Adrenal gland (tissue), 19 donors: ENCODE measurements at places on chromosomes 7 and 10.

DNA sequence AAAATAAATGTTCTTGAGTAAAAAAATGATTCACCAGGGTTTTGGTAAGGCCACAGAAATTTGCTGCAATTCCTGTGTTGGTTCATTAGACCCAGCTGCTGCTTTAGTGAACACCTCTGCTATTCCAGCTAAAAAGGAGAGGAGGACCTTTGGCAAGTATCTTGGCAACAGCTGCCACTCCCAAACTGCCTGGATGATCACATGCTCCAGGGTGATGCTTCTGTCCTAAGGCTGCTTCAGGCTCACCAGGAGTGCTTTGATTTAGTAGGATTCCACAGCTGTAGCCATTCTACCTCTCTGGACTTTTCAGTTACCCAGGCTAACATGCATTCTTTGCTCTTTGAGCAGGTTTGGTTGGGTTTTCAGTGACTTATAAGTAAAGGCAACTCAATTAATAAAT is 82.6 kb upstream of the NPVF start:
- H3K27ac ChIP-seq: no peak overlapping the region
- no peak for DNase-seq
- H3K36me3 ChIP-seq: no peaks in the 10 kb centered on the region
- peaks cover 10% of the 10 kb centered on the region for H3K4me1 ChIP-seq

DNA sequence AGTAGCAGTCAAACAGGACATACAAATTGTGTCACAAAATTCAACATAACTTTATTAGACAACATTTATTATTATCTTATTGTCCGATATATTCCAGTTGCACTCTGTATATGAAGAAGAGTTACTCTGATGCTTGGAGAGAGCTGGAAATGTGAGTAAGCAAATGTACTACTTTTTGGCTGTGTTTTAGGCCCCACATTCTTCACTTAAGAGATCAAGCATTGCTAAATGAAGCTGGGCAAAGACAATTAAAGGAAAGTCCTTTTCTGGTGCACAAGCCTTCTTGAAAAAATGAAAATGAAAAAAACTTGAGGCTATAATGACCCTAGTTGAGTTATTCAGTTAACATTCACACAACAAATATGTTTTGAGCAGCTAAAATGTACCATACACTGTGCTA is 26.1 kb downstream of the MYPN start:
- H3K27me3 ChIP-seq: no peaks in the 10 kb centered on the region
- no peak overlapping the region for H3K4me3 ChIP-seq
- no peak for DNase-seq

- no peak overlapping the region for H3K4me3 ChIP-seq
- no peak overlapping the region for H3K27ac ChIP-seq
- no peak for DNase-seq
- H3K36me3 ChIP-seq: no peaks in the 10 kb centered on the region
- peaks cover 4% of the 10 kb centered on the region for H3K4me1 ChIP-seq
Observed at GRCh38 chr7:51700593-51701215, 384.1 kb upstream of the COBL start.

DNA sequence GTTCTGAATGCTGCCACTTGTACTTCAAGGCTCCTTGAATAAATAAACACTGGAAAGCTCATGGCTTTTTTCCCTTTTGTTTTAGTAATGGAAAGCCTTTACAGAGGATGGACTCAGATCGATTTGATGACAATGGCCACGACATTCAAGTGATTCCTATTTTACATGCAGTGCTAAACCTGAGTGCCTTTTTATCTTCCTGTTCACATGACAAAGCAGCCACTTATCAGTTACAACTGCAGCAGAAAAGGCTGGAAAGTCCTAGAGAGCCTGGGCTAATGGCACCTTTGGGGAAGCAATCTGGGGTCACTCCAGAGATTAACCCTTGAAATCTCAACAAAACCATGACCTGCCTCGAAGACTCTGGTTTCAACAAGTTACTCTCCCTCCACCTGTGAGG is 249.0 kb upstream of the AUTS2 start:
- H3K4me1 ChIP-seq: no peaks in the 10 kb centered on the region
- no peak overlapping the region for H3K27ac ChIP-seq
- no peak overlapping the region for H3K4me3 ChIP-seq

DNA sequence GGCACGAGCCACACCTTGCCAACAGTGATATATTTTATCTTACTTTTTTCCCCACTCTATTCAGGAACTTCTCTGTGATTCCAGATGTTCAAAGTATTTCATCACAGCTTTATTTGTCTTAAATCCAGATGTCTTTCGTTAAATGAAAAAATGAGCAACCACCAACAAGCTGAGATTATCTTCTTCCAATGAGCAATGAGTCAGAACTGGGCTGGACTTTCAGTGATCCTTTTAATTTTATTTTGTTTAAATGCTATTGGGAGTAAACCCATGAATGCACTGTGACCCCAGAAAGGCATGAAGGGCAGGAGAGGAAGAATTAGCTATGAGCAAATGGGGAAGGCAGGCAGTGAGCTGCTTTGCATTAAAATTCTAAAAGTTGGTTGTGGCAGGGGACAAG is 77.6 kb upstream of the IMMP2L start:
- no peak for DNase-seq
- H3K36me3 ChIP-seq: no peaks in the 10 kb centered on the region
- H3K27ac ChIP-seq: no peak overlapping the region
- no peaks in the 10 kb centered on the region for H3K4me1 ChIP-seq
- H3K27me3 ChIP-seq: no peaks in the 10 kb centered on the region

DNA sequence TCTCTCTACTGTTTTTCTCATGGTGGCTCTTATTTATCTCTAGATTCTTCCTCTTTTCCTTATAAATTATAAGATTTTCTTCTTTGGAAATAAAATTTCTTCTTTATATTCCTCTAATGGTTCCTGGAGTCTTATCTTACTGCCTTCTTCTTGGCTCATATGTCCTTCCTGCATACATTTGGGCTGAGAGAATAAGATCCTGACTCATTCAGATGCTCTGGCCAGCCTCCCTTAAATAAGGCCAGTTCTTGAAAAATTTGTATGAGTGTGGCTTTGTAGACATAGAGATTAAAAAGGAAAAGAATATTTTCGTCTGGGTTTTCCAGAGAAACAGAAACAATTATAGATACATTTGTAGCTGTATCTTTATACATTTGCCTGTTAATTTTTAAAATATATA is 411.3 kb downstream of the KIF20B start:
- H3K27ac ChIP-seq: no peak overlapping the region
- H3K36me3 ChIP-seq: no peaks in the 10 kb centered on the region
- H3K4me1 ChIP-seq: no peaks in the 10 kb centered on the region
- no peaks in the 10 kb centered on the region for H3K27me3 ChIP-seq
- no peak for DNase-seq

DNA sequence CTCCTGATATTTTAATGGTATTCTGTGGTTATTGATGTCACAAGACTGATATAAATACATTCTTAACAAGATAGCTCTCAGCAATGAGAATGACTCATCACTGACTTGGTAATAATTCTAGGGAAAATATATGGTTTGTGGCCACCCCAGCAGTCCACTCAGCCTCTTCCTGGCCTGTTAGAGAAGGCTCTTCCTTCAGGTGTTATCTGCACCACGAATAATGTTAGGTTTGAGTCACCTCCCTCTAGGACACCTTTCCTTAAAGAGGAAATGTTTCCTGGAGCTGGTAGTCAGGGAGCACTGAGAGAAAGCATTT is 163.3 kb downstream of the SVIL start:
- no peak for DNase-seq
- H3K4me1 ChIP-seq: peaks cover 25% of the 10 kb centered on the region
- no peak overlapping the region for H3K27ac ChIP-seq
- no peak overlapping the region for H3K4me3 ChIP-seq

- H3K36me3 ChIP-seq: no peaks in the 10 kb centered on the region
- H3K27me3 ChIP-seq: no peaks in the 10 kb centered on the region
- peaks cover 8% of the 10 kb centered on the region for H3K4me1 ChIP-seq
Observed at GRCh38 chr7:105581066-105581811, at the start of gene EFCAB10. Gene EFCAB10 (minus strand): TSS chr7:105581493. CDS start chr7:105581463, 30 bp downstream.

GRCh38 chr7:668139-668931 is 58.2 kb upstream of the DNAAF5 start:
- H3K27ac ChIP-seq: peak overlapping the region; percentile 51
- H3K4me3 ChIP-seq: no peak overlapping the region
- DNase-seq: peak; percentile 35
- peaks cover 14% of the 10 kb centered on the region for H3K4me1 ChIP-seq
- no peaks in the 10 kb centered on the region for H3K27me3 ChIP-seq

DNA sequence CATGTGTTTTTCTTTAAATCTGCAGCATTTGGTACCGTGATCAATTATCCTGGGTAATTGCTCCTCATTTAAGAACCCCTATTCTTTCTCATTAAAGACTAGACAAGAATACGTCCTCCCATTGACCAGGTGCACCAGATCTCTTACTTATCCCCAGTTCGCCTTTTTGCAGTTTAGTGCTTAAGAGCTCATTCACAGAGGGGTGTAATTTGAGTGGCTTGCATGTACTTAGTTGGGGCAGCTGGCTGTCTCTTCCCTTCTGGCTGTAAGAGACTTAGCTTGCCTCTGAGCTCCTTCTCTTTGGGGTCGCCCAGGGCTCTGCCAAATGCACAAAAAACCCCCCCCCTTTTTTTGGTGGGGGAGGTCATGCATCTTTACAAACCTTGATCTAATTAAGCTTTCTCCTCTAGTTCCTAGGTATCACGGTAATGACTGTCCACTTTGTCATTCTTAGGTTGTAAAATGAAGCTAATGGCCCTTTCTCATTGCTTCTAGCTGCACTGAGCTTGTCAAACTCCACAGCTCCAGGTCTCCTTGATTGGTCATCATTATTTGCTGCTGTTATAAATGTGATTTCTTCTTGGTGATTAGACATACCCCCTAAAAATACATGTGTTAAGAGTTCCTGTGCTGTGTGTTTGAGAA is 26.3 kb downstream of the GAD2 start:
- H3K27me3 ChIP-seq: no peaks in the 10 kb centered on the region
- H3K27ac ChIP-seq: no peak overlapping the region
- no peaks in the 10 kb centered on the region for H3K36me3 ChIP-seq
- no peaks in the 10 kb centered on the region for H3K4me1 ChIP-seq
